ENCODE measurements at places on chromosomes 1 and 21.
A peak's percentile ranks its signal among the peaks of the same experiment; 100 is the strongest.

- no peak for DNase-seq
These were observed 89.5 kb downstream of the XCL2 start for GRCh38 chr1:168454211-168454815.

DNA sequence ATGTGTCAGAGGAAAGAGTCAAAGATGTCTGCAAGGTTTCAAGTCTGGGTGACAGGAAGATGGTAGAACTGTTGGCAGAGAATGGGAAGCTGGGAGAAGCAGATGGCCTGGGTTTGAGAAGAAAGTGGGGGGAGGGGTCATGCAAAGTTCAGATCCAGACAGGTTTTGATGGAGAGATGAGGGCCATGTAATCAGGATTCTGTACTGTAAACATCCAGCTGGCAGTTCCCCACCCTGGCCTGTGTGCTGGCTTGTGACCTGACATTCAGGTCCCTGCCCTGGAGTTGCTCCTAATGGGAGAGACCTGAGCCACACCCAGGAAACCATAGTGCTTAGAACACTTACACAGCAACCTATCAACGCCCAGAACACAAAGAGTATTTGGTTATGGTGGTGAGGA, 15.6 kb upstream of the ETV3 start:
- no peak for DNase-seq

DNA sequence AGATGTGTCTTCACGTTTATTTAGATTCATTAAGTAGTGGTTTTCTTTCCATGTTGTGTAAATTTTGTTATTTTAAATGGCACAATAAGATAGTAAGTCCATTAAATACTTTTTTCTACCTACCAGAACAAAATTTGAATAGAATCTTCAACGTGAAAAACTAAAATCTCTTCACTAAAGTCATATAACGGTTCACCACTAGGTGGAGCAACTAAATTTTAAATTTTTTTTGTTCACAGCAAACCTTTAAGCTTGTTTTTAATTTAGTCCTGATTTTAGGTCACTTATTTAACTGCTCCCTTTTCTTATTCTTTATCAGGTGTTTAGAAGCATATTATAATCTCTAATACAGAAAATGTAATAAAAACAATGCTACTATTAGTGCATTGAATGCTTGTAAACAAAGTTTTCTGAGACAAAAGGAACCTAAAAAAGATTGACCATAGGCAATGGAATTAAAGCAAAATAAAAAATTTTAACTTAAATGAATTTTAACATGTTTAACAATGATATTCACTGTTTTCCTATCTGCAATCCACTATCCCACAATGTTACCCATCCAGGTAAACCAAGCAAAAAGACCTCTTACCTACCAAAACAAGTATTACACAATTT, 28.3 kb upstream of the PKN2 start:
- peak; percentile 19 for DNase-seq

DNA sequence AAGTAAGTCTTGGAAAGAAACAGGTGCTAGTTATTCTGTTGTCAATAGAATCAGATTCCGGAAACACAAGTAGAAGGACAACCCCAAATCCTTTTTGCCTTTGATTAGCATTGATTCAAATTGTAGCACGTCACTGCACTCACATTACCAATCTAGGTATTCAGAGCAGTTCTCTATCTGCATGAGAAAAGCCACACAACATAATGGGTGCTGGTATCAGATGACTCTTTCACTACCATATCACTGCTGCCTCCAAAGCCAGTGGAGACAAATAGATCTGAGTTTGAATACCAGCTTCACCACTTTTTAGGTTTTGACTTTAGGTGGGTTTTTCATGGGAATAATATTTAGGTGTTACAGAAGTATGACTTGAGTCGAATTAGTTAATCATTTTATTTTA, 38.9 kb downstream of the RTCA start:
- DNase-seq, result no peak

DNA sequence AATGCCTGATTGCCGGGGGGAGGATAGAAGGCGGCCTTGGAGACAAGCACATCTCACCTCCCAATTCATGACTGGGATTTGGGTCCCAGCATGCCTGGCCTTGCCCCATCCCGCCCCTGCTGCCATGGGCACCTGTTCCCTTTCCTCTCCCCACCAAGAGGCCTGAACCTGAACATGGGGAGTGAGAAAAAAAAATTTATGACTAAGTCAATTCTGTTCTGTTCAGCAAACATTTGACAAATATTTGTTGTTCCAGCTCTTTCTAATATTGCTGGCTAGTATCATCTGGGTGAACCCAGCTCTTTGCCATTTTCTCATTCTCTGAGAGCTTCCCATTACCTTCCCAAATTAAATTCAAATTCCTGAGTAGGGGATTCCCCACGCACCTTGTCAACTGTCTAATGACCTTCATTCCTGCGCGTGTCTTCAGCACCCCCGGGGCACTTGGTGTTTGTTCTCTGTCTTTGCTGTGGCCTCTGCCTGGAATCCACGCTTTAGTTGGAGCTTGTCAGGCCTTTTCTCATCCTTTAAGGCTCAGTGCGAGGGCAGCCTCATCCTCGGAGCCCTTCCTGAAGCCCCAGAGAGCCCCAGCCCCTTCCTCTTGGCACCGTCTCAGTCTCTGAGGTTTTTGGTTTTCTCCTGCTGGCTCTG, 42.8 kb downstream of the ARHGEF10L start:
- DNase-seq, result no peak

- no peak for DNase-seq
These were observed 598.6 kb downstream of the AJAP1 start for GRCh38 chr1:5253036-5253435.

DNA sequence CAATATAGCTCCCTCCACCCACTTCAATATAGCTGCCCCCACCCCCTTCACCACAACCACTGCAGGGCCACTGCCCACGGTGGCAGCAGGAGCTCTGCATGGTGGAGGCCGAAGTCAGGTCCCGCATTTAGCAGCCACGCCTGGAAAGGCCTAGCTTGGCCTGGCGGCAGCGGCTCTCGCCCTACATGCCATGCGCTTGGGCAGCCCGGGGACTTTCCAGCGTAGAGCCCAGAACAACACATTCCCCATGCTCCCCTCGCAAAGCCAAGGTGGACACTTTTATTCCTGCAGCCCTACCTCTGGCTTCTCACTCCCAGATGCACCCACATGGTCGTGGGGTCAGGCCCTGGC, 37.1 kb downstream of the LHX4 start:
- no peak for DNase-seq

DNA sequence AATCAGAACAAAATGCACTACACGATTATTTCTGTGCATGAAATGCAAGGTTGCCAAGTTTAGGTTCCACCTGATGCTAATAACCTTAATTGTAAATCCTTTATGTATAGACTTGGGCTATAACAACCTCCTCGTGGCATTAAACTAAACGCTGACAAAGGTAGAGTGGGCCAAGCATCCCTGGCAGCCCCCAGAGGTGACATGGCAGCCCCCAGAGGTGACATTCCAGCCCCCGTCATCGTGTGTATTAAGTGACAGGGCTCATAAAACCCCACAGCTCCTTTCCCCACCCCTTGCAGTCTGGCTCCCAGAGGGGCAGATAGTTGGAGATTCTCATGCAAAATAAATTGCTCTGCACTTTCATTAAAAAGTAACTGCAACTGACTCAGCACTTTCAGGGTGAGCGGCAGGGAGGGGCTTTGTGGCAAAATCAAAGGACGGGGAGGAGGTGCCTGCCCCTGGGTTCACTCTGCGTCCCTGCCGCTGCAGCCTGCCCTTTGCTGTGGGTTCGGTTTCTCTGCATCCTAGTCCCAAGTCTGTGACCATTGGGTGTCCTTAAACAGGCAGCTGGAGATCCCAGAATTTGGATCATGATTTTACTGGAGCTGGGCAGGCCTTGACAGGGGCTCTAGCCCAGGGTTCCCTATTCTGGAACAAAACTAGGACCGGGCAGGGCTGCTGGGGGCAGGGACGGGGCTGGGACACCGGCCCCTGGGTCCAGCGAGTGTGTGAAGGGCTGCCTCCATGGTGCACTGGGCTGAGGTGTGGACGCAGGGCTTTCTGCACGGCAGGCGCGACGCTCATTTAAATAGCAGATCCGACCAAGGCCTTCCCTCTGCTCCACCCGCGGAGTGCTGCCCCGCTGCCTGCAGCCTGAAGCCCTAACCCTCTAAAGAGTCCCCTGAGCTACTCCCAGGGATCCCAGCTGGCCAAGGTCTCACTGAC, 234.9 kb upstream of the VAMP3 start:
- no peak for DNase-seq
